ENCODE measurements at places on chromosomes 7 and 10.

GRCh38 chr10:6065406-6065805, 3.2 kb upstream of the IL2RA start:
- peak; percentile 27 for DNase-seq
- no peaks in the 10 kb centered on the region for H3K36me3 ChIP-seq
- no peaks in the 10 kb centered on the region for H3K27me3 ChIP-seq
- no peaks in the 10 kb centered on the region for H3K4me1 ChIP-seq

- no peak for DNase-seq
- H3K27me3 ChIP-seq: no peaks in the 10 kb centered on the region
- H3K27ac ChIP-seq: no peak overlapping the region
- no peak overlapping the region for H3K4me3 ChIP-seq
These were observed 134.5 kb downstream of the ST7 start for GRCh38 chr7:117087639-117088396.

DNA sequence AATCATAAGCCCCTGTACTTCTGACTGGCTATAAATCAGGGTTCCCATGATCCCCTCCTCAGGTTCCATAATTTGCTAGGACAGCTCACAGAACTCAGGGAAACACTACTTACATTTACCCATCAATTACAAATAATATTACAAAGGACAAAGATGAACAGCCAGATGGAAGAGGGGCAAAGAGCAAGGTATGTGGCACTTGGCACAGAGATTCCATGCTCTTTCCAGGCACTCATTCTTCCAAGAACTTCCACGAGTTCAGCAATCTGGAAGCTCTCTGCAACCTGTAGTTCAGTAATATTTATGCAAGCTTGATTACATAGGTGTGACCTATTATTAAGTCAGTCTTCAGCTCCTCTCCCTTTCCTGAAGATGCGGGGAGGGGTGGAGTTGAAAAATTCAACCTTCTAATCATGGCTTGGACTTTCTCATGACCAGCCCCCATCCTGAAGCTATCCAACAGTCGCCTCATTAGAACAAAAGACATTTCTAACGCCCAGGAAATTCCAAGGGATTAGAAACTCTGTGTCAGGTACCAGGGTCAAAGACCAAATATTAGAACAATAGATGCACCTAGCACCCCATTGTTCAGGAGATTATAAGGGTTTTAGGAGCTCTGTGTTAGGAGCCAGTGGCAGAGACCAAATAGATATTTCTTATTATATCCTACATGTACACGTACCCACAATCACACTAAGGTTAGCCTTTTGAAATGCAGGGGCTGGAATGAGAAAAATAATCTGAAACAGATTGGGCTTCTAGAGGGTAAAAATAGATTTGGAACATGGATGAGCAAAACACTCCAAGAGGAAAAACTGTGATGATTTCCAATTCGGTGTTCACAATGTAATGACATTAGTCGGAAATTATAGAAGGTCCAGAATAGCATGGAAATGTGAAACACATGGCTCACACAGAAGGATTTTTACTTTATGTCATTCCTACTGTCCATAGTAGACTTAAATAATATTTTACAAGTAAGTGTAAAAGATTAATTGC, 7.0 kb downstream of the ANKMY2 start:
- H3K4me1 ChIP-seq: peaks cover 56% of the 10 kb centered on the region
- H3K27ac ChIP-seq: no peak overlapping the region
- H3K4me3 ChIP-seq: no peak overlapping the region

DNA sequence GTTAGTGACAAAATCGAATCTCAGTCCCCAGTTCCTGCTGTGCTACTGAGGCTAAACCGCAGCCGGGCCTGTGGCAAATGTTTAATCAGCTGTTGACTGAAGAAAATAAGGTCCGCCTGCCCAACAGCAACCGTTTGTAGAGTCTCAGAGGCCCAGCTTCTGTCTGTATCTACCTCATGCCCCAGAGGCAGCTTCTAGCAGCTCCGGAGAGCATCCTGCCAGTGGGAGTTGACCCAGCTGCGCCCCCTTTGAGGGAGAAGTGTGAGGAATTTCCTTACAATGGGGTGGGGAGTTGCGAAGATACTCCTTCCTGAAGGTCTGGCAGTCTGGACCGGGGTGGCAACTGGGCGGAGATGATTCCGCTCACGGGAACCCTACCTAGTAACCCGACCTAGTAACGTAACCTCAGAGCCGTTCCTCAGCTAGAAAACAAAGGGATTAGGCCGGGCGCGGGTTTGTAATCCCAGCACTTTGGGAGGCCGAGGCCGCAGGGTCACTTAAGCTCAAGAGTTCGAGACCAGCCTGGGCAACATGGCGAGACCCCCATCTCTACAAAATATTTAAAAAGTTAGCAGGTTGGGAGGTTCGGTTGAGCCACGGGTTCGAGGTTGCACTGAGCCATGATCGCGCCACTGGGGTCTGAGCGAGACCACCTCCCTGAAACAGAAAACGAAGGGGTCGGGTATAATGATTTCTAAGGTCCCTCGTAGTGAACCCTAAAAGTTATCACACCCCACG, 846 bp upstream of the ZNF775 start:
- no peaks in the 10 kb centered on the region for H3K27me3 ChIP-seq
- no peak for DNase-seq
- no peaks in the 10 kb centered on the region for H3K36me3 ChIP-seq
- H3K27ac ChIP-seq: peak overlapping the region; percentile 91

GRCh38 chr7:95427914-95428516, 6.8 kb downstream of the PON2 start:
- no peak for DNase-seq
- H3K4me3 ChIP-seq: no peak overlapping the region
- H3K27ac ChIP-seq: no peak overlapping the region

- no peaks in the 10 kb centered on the region for H3K27me3 ChIP-seq
- peaks cover 4% of the 10 kb centered on the region for H3K4me1 ChIP-seq
- no peaks in the 10 kb centered on the region for H3K36me3 ChIP-seq
- H3K4me3 ChIP-seq: no peak overlapping the region
These were observed 65.5 kb downstream of the CYP26A1 start for GRCh38 chr10:93139059-93139655.

DNA sequence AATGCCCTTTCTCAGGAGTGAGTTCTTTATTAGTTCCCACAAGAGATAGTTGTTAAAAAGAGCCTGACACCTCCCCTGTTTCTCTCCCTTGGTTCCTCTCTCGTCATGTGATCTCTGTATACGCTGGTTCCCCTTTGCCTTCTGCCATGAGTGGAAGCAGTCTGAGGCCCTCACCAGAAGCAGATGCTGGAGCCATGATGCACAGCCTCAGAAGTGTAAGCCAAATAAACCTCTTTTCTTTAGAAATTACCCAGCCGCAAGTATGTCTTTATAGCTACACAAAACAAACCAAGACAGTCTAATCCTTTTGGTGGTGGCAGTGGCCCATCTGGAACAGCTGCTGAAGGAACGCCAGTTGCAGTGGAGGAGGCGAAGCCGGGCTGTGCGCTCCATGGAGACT, 9.3 kb downstream of the DNAJB9 start:
- peaks cover 27% of the 10 kb centered on the region for H3K36me3 ChIP-seq
- H3K4me1 ChIP-seq: peaks cover 4% of the 10 kb centered on the region
- H3K4me3 ChIP-seq: no peak overlapping the region
- H3K27ac ChIP-seq: no peak overlapping the region
- DNase-seq: no peak
- no peaks in the 10 kb centered on the region for H3K27me3 ChIP-seq

DNA sequence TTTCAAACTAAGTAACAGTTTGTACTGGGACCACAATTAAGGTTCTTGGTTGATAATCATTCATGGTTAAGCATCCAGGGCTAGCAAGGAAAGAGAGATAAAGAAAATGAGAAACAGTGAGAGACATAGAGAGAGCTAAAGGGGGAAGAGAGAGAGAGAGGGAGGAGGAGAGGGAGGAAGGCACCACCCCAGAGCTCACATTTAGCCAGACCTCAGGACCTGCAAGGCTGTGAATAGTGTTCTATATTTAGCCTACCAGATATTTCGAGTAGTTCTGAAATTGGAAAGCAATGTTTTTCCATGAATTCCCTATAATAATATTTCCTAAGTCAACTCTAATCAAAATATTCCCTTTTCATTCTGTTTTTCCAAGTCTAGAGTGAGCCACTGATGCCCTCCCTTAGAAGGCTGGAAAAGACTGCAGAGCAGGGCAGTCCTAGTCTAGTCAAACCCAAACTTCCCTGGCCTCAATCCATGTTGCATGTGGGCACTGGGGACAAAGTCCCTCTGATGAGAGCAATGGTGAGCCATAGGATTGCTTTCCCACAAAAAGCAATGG, 119.4 kb upstream of the INHBA start:
- H3K36me3 ChIP-seq: no peaks in the 10 kb centered on the region
- no peak for DNase-seq
- no peaks in the 10 kb centered on the region for H3K27me3 ChIP-seq
- H3K4me1 ChIP-seq: no peaks in the 10 kb centered on the region

DNA sequence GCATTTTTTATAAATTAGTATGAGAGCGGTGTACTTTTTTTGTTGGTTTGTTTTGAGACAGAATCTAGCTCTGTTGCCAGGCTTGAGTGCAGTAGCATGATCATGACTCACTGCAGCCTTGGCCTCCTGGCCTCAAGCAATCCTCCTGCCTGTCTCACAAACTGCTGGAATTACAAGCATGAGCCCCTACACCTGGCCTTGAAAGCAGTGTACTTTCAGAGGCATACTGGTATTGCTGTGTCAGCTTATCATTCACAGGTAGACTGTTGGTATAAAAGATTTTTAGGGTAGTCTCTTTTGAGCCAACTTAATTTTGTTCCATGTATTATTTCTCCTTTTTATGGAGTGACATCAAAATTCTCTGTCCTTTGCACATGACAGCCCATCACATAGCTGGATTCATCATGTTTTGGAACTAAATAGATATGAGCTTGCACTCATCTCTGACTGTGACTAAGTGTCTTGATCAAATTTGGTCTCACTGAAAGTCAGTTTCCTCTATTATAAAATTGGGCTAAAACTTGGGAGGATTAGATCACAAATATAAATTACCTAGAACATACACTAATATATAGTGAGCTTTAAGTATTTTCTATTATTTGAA, 12.4 kb downstream of the GNAT3 start:
- H3K4me1 ChIP-seq: peaks cover 11% of the 10 kb centered on the region
- DNase-seq: no peak
- H3K36me3 ChIP-seq: no peaks in the 10 kb centered on the region
- H3K4me3 ChIP-seq: no peak overlapping the region

- H3K27me3 ChIP-seq: no peaks in the 10 kb centered on the region
- no peak for DNase-seq
- no peaks in the 10 kb centered on the region for H3K36me3 ChIP-seq
- no peak overlapping the region for H3K27ac ChIP-seq
- H3K4me3 ChIP-seq: no peak overlapping the region
These were observed 67.9 kb upstream of the ANTXRL start for GRCh38 chr10:46218921-46219320.

- peaks cover 12% of the 10 kb centered on the region for H3K4me1 ChIP-seq
- no peaks in the 10 kb centered on the region for H3K27me3 ChIP-seq
- peaks cover 34% of the 10 kb centered on the region for H3K36me3 ChIP-seq
- H3K4me3 ChIP-seq: no peak overlapping the region
- no peak for DNase-seq
- no peak overlapping the region for H3K27ac ChIP-seq
These were observed 28.8 kb downstream of the CYP17A1 start for GRCh38 chr10:102808380-102808779.

GRCh38 chr7:27139334-27140125, 4.0 kb downstream of the HOXA5 start:
- H3K36me3 ChIP-seq: no peaks in the 10 kb centered on the region
- DNase-seq: no peak
- H3K27ac ChIP-seq: no peak overlapping the region
- H3K4me3 ChIP-seq: no peak overlapping the region
- no peaks in the 10 kb centered on the region for H3K27me3 ChIP-seq

DNA sequence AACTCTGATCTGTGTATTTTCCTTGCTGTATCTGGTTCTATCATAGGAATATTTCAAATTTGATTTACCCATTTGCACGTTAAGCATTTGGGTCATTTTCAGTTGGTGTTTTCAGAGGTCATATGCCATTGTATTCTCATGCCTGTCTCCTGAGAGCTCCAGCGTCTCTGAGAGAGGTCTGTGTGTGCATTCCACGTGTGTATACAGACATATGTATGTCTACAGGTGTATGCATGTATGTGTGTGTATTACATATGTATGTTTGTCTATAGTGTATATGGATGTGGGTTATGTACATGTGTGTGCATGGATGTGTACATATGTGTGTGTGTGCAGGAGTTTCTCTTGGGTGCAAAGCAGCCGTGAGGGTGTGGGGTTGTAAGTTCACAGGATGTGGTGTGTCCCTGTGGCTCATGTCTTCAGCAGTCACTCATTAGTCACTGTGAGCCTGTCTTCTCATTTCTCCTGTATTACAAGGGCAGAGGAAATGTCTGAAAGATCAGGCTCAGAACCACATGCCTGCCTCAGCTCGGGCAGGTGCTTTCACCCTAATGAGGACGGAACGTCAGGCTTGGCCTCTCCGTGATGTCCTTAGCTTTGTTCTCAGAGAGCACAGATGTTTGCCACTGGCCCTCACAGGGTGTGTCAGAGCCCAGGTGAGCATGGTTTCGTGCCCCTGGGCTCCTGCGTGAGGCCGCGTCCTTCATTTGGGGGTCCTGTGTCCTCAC, 101.6 kb downstream of the NKX6-2 start:
- no peak overlapping the region for H3K27ac ChIP-seq
- H3K27me3 ChIP-seq: no peaks in the 10 kb centered on the region
- H3K36me3 ChIP-seq: no peaks in the 10 kb centered on the region
- DNase-seq: no peak
- H3K4me1 ChIP-seq: peaks cover 7% of the 10 kb centered on the region
- no peak overlapping the region for H3K4me3 ChIP-seq

GRCh38 chr7:159247910-159248309, 103.2 kb upstream of the VIPR2 start:
- no peak for DNase-seq
- no peak overlapping the region for H3K27ac ChIP-seq
- no peaks in the 10 kb centered on the region for H3K27me3 ChIP-seq
- no peaks in the 10 kb centered on the region for H3K4me1 ChIP-seq
- H3K4me3 ChIP-seq: no peak overlapping the region

- no peak overlapping the region for H3K4me3 ChIP-seq
- H3K27ac ChIP-seq: no peak overlapping the region
- no peaks in the 10 kb centered on the region for H3K4me1 ChIP-seq
- H3K27me3 ChIP-seq: no peaks in the 10 kb centered on the region
- no peak for DNase-seq
These were observed 546.4 kb upstream of the FZD8 start for GRCh38 chr10:36188461-36188860.

DNA sequence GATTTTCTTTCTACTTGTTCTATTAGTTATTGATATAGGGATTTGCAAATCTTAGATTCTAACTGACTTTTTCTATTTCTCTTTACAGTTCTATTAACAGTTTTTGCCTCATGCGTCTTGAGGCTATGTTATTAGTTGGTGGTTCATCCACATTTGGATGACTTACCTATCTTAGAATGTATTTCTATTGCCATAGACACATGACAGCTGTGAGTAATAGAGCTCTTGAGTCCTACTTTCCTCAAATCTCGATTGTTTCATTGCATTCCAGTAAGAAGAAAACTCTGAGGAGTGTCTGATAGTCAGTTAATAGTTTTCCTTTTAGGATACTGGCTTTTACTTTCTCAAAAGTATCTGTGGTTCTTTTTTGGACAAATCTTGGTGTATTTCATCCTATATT, 241.4 kb upstream of the ZNF32 start:
- no peaks in the 10 kb centered on the region for H3K27me3 ChIP-seq
- no peak overlapping the region for H3K27ac ChIP-seq
- no peaks in the 10 kb centered on the region for H3K36me3 ChIP-seq

GRCh38 chr7:92155108-92155739, 20.9 kb upstream of the CYP51A1 start:
- H3K4me3 ChIP-seq: no peak overlapping the region
- no peaks in the 10 kb centered on the region for H3K4me1 ChIP-seq
- H3K27me3 ChIP-seq: no peaks in the 10 kb centered on the region
- no peak overlapping the region for H3K27ac ChIP-seq

- no peaks in the 10 kb centered on the region for H3K36me3 ChIP-seq
- H3K27me3 ChIP-seq: no peaks in the 10 kb centered on the region
- H3K4me1 ChIP-seq: no peaks in the 10 kb centered on the region
- no peak overlapping the region for H3K4me3 ChIP-seq
These were observed 175.6 kb downstream of the ELFN1 start for GRCh38 chr7:1845536-1846311.
